Activated T-cell treated with anti-CD3 and anti-CD28 coated beads for 1 hour (primary cell): ENCODE measurements at places on chromosomes 1 and 21.

- DNase-seq = no peak
Measured at GRCh38 chr1:3219005-3219790, 150.2 kb downstream of the PRDM16 start.

DNA sequence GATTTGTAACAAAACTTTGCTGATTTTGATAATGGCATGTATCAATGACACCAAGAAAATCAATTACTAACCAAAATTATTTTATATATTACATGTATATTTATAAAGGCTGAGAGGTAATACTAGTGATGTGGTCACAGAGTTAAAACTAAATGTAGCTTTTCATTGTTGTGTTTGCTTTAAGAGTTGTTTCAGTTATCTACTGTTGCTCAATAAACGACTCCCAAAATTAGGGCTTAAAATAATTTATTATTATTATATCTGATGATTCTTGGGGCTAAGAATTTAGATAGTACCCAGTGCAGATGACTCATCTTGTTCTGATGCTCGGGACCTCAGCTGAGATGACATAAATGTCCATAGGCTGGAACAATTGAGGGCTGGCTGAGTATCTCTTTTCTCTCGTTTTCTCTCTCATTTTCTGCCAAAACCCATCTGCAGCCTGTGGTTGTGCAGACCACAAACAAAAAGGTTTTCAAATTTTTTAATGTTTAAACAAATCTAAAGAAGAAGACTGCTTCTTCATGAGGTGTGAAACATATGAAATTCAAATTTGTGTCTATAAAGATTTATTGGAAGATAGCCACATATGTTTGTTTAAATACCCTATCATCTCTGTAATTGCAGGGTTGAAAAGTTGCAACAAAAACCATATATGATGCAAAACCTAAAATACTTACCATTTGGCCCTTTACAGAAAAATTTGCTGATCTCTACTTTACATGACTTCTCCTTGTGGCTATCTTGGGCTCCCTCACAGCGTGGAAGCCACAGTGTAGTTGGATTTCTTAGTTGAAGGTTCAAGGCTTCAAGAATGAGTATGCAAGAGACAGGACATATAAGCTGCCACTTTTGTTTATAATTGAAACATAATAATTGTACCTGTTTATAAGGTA lies 14.8 kb upstream of the PTPRC start:
- no peak for DNase-seq

- DNase-seq = peak; percentile 3
Measured at GRCh38 chr1:58047265-58047858, 499.2 kb downstream of the OMA1 start.

DNA sequence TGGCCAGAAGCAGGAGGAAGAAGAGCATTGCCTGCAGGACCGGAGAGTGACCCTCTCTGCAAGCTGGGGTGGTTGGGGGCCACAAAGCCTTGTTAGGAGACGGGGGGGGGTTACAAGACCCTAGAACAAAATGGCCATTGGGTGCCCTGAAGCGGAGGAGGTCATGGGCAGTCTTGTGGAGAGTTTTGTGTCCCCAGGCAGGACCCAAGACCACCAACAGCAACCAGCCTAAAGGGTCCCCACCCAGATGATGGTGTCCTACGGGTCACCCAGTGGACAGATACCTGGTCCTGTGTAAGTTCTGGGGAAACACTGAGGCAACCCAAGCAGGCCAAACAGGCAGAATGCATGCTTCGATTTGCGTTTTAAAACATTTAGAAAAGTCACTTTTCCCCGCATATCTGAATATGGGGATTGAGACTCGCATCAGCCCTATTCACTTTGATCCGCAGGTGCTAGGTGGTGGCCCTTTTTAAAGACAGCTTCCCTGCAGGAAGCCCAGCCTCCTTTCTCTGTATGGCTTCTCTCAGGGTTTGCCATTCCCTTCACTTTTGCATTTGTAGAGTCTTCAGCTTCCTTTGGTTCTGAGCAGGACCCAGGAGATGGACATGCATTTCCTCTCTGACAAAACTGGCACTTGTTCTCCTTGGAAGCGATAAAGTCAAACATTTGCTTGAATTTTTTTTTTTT lies 21.1 kb downstream of the GNG4 start:
- no peak for DNase-seq

GRCh38 chr1:109197158-109198042 lies 16.3 kb upstream of the SARS1 start:
- DNase-seq = no peak

DNA sequence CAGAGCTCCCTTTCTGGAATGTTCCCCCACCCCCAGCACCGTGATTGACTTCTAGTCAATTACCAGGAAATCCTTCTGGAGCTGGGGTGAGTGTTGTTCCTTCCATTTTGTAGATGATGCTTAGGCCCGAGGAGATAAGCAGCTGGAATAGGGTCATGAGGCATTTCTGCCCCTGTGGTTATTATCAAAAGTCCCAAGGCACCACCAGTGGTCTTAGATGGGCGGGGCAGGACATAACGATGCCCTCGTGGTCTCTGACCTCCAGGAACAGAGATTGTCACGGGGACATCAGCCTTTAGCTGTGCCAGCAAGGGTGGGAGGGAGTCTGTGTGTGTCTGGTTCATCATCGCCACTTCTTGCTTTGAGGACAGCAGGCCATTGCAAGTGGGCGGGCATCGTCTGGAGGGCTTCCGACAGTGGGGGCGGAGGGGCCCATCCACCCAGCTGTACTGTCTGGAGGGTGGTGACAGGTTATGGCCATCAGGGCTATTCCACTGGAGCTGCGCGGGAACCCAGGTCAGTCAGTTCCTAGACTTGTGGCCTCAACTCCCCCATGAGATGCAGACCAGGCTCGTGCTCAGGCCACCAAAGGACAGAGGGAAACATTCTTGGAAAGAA lies 22.6 kb downstream of the TNFRSF8 start:
- no peak for DNase-seq

- no peak for DNase-seq
Measured at GRCh38 chr1:237309595-237310118, 267.7 kb downstream of the RYR2 start.

DNA sequence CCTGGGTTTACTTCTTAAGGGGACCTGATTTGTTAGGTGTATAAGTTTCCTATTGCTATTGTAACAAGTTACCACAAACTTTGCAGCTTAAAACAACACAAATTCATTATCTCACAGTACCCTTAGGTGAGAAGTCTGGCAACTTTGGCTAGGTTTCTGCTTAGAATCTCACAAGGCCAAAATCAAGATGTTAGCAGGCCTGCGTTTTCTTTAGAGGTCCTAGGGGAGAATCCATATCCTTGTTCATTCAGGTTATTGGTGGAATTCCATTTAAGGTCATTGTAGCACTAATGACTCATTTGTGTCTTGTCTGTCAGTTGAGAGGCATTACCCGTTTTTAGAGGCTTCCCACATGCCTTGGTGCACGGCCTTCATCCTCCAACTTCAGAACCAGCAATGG lies 8.2 kb upstream of the SH2D1B start:
- no peak for DNase-seq

DNA sequence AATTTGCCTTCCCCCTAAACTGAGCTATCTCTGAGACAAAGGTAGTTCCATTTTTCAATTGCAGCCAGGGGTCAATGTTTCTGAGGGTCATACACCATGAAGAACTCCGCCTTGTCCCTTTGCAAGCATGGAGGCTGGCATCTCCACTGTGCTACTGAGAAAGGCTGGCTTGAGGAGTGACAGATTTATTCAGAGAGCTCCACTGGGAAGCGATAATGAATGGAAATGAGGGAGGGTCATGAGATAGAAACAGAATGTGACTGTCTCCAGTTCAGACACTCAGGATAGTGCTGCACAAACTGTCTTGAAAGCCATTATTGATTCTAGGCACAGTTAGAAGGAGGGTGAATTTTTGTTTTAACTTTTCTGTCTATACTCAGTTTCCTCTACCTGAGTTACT lies 197.5 kb downstream of the ZNF326 start:
- DNase-seq = no peak

DNA sequence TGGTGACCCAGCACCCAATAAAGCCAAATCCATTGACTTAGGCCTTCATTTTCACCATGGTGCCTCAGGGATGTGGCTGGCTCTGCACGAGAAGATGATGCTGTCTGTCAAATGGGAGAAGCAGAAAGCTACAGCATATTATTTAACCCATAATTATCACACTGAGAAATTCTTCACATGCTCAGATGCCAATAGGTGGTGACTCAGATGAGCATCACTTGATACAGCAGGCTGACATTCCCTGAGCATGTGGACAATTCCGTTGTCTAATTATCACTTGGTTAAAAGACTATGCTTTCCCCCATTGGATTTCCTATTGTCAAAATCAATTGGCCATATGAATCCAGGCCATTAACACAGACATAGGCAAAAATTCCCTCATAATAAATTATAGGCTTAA lies 44.0 kb upstream of the HSD3B1 start:
- no peak for DNase-seq
